ENCODE measurements at places on chromosomes 6 and 20.

GRCh38 chr6:89554106-89554505, 84.4 kb downstream of the LYRM2 start:
- no peak for DNase-seq

DNA sequence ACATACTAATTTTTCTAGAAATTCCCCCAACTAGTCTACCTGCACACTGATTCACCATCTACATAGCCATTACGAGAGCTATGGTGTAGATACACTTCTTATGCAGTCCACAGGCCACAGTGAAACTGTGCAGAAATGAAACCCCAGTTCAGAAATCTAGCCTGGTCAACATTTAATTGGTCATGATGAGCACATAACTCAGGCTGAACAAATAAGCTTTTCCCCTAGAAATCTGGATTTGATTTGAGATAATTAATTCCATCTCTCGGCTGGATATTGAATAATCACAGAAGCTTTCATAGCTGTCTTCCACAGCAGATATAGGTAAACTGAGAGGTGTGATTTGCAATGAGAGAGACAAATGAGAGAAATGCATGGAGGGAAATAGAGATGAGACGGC, 22.6 kb upstream of the TINAG start:
- no peak for DNase-seq

DNA sequence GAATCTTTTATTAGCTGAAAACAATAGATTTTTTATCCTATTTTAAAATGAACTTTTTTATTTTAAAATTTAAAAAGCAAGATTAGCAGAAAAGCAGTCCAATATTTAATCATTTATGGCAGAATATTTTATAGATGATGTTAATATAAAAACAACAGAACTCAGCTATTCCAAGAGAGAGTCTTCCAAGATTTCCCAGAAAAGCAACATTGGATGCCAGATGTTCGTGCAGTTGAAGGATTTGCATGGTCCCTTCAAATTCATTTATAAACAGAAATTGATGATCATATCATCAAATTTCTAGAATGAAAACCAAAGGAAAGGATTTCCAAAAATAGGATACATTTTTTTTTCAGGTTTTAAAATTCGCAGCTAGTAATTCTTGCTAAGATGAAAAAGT, 25.4 kb upstream of the CNKSR3 start:
- no peak for DNase-seq

- no peak for DNase-seq
Observed at GRCh38 chr6:79671600-79672266, 40.6 kb downstream of the SH3BGRL2 start.

GRCh38 chr6:49935387-49935786, 28.6 kb downstream of the DEFB114 start:
- no peak for DNase-seq

DNA sequence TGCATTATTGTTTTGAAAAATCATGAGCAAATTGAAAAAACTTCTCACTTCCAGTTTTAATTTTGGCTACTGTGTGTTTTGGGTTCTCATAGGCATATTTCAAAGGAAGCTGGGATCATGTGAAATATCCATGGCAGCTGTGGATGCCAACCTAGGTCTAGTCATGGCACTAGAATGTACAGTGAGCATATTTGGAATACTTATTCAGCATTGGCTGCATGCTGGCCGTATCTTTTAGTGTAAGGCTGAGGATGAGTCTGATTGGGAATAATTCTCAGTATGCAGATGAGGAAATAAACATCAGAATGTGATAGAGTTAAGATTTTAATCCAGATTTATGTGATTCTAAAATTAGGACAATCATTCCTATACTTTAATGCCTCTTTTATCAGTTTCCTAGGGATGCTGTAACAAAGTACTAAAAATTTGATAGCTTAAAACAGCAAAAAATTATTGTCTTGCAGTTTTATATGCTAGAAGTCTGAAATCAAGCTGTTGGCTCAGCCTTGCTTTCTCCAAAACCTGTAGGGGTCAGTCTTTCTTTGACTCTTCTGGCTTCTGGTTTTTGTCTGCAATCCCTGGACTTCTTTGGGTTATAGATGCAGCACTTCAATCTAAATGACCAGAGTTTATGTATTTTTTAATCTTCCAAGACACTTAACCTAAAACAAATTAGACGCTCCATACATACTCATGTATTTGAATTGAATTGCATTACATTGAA, 37.7 kb upstream of the DEFB112 start:
- no peak for DNase-seq

DNA sequence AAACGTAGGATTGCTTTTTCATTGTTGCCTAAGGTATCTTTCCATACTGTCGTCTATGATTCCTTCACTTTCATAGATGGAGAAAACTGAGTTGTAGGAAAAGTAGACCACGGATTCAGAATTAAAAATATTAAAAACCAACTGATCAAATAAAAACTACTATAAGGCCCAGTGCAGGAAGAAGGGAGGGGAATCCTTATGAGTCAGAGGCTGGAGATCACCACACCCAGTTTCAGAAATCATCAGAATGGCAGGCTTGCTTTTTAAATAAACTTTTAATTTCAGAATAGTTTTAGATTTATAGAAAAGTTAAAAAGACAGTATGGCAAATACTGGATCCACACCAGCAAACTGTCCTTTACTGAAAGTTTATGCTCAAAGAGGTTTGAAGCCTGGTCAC, 32.0 kb upstream of the POPDC3 start:
- no peak for DNase-seq

DNA sequence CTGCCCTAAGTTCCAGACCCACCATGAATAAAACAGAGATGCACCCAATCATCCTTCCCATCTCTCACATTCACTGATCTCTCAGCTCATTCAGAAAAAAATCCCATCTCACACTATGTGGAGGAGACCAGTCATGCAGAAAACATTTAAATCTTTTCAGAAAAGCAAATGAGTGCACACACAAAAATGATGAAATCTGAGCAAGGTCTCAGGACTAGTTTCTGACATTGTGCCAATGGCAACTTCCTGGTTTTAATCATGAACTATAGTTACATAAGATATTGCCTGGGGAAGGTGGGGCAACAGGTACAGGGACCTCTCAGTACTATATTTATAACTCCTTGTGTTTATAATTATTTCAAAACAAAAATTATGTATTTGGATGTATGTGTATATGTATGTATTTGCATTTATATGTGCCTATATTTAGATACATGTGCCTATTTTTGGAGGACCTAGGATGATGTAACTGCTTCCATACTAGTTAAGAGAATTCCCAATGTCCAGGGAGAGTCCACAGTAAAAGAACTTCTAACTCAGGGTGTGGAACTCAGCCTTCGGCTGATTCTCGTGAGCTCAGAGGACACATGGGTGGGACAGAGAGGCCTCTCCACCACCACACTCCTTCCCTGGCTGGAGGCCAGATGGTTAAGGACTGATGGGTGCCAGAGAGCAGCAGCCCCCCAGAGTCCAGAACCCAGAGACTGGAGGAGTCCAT, 71.7 kb upstream of the MAP3K4 start:
- no peak for DNase-seq

- DNase-seq, result no peak
Observed at GRCh38 chr20:5030348-5031205, 29.3 kb upstream of the SLC23A2 start.

- DNase-seq, result no peak
Observed at GRCh38 chr6:160141001-160141726, 19.5 kb downstream of the SLC22A1 start.

GRCh38 chr20:33211817-33212424, 5.2 kb upstream of the BPIFA3 start:
- peak; percentile 68 for DNase-seq

- DNase-seq, result no peak
Observed at GRCh38 chr6:140101818-140102217, 727.4 kb upstream of the CITED2 start.

DNA sequence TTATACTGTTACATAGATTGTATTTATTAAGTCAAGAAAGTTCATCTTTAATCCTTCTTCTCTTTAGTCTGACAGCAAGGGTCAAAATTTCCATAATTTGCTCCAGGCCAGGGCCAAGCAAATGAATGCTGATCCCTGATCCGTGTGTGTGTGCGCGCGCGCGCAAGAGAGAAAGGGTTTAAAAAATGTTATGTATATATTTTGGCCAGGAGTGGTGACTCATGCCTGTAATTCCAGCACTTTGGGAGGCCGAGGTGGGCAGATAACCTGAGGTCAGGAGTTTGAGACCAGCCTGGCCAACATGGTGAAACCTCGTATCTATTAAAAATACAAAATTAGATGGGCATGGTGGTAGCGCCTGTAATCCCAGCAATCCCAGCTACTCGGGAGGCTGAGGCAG, 61.7 kb downstream of the GTF2H5 start:
- no peak for DNase-seq

DNA sequence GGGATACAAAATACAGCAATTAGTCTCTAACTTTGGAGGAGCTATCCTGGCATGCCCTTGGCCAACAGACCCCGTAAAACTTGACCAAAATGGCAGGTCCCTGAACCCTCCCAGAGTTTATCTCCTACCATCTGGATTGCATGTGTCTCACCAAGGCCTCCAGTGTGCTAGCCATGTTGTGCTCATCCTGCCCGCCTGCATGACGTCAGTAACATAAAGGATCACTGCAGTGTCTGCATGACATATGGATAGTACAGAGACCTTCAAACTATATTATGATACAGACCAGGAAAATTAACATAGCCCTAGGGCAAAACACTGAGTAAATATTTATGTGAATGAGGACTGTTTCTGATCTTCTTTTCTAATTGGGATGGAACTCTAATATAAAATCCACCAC, 25.3 kb downstream of the CPXM1 start:
- DNase-seq, result no peak

- no peak for DNase-seq
Observed at GRCh38 chr6:157560691-157561413, 179.9 kb downstream of the ZDHHC14 start.

- DNase-seq, result peak; percentile 99
Observed at GRCh38 chr20:46021361-46022359, 7.4 kb upstream of the SLC12A5 start.

DNA sequence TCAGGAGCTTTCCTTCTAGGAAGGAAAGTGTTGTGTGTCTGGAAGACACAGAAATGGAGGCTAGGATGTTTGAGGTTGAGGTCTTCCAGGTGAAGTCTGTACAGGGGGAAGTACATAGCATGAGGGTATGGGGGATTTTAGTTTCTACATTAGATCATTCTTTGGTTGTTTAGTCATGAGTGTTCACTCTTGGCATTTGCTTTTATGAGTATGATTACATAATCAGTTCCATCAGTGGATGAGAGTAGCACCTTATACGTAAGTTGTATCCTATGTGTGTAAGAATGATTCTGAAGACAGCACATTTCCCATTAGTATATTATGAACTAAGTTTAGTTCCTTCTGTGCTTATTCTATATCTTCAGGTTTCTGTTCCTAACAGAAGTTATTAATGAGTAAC, 1.9 kb downstream of the CDYL start:
- no peak for DNase-seq

DNA sequence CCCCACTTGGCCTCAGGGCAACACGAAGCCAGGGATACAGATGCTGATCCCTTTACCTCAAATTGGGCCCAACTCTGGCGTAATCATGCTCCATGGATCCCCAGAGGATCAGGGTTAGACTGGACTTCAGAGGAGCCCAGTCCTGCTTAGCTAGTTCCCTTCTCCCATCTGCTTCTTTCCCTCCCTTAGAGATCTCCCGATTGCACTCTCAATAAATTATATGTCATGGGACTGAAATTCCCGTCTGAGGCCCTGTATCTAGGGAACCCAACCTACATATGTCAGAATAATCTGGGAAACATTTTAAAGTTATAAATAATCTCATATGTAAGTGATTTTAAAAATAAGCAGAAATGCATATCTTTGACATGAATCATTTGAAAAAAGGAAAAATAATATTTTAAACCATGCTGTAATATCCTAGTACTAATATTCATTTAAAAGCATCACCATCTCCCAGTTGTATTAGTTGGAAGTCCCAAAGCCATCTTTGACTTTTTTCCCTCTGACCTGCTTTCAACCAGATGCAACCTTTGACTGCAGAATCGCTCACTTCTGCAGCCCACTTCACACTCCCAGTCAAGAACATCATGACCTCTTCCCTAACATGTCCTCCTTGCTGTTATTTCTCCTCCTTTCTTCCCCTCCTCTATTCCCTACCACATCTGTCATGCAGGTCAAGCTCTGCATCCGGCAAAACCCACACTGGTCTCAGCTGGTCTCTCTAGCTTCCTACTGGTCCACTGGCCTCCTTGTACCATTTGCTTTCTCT, 393.6 kb downstream of the BTBD3 start:
- no peak for DNase-seq

GRCh38 chr20:25296094-25297093, 48.5 kb downstream of the PYGB start:
- no peak for DNase-seq

- no peak for DNase-seq
Observed at GRCh38 chr20:24957326-24958016, 8.4 kb downstream of the CST7 start.

DNA sequence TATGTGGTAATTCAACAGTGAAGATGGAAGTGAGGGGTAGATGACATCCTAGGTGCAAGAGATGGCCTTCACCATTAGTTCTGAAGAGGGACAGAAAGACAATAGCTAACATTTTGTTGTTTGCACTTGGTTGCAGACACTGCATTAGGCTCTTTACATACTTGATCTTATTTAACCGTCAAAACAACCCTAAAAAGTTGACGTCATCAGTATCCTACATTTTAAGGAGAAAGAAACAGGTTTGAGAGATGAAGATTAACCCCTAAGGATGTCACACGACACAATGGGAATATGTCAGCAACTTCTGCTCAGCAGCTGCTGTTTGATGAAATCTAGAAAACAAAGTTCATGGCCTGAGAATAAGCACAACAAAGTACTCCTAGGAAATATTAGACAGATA, 72.6 kb upstream of the MC3R start:
- DNase-seq, result no peak

DNA sequence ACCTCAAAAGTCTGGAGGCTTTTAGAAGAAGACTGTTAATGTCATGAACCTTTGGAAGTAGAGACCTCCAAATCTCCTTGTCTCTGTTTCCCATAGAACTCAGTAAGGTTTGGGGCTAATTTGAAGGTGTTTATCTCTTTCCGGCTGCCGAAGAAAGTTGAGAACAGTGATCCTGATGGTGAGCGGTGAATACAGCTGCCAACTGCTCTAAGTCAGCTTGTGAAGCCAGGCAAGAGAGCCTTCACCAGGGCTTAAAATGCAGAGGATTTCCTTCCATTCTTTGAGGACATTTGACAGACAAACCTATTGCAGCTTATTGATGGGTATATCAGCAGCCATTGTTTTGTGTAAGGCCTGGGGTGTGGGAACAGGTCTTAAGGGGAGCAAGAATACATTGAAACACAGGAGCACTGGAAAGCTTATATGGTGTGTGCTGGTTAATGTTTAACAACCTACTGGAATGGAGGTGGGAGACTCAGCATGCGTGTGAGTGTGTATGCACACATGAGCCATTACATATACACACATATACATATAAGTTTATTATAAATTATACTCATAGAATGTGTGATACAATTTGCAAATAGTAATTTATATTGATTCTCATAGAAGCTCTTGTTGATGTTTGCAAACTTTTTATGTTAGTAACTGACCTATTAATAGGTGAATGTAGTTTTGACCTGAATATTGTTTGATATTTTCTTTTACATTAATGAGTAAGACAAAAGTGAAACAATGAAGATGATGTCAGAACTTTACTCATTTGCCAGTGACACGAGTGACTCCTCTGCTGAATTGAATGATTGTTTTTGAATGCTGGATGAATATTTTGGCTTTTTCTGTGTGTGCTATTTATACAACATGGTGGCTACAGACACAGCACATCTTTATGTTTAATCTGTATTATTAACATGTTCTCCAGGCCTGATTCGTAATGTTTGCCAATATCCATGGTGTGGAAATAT, 18.1 kb downstream of the PLEKHG1 start:
- peak; percentile 22 for DNase-seq

Measured in endothelial cell (in vitro differentiated cells).